ENCODE measurements at places on chromosomes 3 and 15.

DNA sequence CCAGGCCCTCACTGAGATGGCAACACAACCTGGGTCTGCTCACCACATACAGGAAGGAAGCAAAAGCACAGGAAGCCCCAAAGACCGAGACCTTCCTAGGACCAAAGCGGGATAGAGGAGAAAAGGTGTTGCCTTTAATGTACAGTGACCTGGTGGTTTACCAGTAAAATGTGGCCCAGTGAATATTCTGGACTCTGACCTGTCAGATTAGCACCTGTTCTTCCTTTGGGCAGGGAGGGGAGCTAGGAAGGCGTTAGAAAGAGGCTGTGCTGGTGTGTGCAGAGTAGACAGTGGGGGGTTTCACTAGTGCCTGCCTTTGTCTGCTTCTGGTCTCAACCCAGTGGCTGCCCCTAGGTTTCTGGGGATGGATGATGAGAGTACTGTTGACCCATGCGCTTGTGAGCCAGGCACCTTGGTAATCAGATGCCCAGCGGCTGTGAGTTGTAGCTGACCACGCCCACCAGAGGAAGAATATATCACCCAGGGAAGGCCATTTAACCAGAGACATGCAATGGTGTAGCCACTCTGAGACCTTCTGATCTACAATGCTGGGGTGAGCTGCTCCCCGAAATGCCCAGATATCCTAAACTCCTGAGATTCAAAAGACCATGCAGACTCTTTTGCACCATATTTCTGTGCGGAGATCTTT, 90.1 kb upstream of the NEO1 start:
- no peak for DNase-seq

- DNase-seq: no peak
Measured at GRCh38 chr3:178706411-178706810, 170.2 kb downstream of the KCNMB2 start.

DNA sequence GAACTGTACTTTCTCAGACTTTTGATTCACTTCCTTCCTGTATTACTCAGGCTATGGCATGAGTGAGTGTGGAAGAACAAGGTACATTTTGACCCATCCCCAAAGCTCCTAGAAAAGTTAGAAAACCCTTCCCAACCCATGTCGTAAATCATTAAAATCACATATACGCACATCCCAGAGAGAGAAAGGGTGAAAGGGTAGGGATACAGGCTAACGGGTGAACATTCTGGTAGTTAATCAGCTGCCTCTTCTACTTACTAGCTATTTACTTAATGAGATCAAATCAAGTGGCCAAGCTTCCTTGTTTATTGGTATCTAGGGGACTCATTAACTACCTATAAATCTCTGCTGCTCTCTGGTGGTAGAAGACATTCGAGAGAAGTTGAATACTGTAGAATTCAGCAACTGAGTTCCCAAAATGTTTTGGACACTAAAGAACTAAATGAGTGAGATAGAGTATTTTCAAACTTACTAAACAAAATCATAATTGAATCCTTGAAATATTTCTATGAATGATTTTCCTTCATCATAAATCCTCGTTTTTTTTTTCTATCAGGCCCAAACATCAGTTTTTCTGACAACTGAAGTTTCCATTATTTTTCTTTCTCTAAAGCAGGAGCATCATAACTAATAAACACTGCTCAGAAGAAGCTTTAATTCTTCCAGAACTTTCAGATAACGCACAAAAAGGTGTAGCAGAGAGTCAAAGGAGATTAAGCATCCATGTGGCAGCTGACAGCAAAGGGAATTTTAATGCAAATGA, 124.2 kb downstream of the IMPG2 start:
- DNase-seq: no peak

DNA sequence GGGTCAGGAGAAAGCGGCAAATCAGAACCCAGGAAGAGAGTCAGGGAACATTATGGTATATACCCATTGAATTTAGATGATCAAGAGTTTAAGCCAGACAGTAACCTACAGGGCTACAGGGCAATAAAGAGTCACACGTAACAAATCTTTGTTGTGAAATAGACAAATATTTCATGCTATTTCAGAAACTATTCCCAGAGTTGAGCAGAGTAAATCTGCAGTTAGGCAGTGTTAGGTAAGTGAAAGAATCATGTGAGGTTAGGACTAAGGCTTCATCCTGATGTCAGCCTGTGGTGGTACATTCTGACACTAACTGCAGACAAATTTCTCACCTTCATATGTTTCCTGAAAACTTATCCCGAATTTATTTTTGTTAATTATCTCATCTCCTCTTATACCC, 153.0 kb downstream of the UBE2E2 start:
- no peak for DNase-seq

- DNase-seq: no peak
Measured at GRCh38 chr3:193134856-193135255, 106.2 kb upstream of the PLAAT1 start.

Data from activated effector memory CD4-positive, alpha-beta T cell treated with Interleukin-2 at 50 U/mL for 16 hours (primary cell).